ENCODE measurements at places on chromosomes 7 and 10. TPM values are rescaled to one million over a fixed set of nuclear protein-coding genes. Genes with fewer than 3 reads are reported as not detected.

Gene HSPA12A
- 11.6 TPM for polyA plus RNA-seq

Gene DOCK1
- polyA plus RNA-seq = 10.6 TPM

Gene PRLHR
- not detected for polyA plus RNA-seq

Gene PNLIPRP1
- polyA plus RNA-seq = not detected

Gene TAS2R41
- polyA plus RNA-seq = not detected

Gene CDCA7L
- 34.9 TPM for polyA plus RNA-seq

Gene CALCR
- polyA plus RNA-seq = not detected

Gene TMEM270
- polyA plus RNA-seq = 4.4 TPM

Gene AS3MT
- 16.8 TPM for polyA plus RNA-seq

Gene FAM221A
- 21.0 TPM for polyA plus RNA-seq

Gene SCART1
- not detected for polyA plus RNA-seq

Gene LRRC18
- not detected for polyA plus RNA-seq

Gene HHEX
- polyA plus RNA-seq = 5.1 TPM

GRCh38 chr10:70378122-70378521 is 4.3 kb downstream of the LRRC20 start:
- DNase-seq = no peak

- DNase-seq = no peak
These were observed 35.8 kb downstream of the CRCP start for GRCh38 chr7:66150471-66150870.

DNA sequence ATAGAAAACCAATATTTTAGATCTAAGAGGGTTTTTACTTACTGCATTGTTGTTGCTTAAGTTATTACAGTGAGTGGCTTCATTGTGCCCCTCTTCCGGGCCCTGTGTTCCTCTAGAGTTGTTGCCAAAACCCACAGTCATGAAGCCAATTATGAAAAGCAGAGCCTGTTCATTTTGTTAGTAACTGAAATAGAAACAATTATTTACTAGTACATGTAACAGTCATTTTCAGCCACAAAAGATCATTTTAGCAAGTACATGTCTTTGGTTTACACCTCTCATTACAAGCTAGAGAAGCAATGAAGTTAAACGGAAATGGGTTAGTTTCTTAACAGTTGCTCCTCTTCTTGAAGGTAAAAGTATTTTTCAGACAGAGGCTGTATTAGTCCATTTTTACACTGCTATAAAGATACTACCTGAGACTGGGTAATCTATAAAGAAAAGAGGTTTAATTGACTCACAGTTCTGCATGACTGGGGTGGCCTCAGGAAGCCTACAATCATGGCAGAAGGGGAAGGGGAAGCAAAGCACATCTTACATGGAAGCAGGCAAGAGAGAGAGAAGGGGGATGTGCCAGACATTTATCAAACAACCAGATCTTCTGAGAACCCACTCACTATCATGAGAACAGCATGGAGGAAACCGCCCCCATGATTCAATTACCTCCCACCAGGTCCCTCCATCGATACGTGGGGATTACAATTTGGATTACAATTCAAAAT is 380.5 kb downstream of the SFMBT2 start:
- DNase-seq = no peak

DNA sequence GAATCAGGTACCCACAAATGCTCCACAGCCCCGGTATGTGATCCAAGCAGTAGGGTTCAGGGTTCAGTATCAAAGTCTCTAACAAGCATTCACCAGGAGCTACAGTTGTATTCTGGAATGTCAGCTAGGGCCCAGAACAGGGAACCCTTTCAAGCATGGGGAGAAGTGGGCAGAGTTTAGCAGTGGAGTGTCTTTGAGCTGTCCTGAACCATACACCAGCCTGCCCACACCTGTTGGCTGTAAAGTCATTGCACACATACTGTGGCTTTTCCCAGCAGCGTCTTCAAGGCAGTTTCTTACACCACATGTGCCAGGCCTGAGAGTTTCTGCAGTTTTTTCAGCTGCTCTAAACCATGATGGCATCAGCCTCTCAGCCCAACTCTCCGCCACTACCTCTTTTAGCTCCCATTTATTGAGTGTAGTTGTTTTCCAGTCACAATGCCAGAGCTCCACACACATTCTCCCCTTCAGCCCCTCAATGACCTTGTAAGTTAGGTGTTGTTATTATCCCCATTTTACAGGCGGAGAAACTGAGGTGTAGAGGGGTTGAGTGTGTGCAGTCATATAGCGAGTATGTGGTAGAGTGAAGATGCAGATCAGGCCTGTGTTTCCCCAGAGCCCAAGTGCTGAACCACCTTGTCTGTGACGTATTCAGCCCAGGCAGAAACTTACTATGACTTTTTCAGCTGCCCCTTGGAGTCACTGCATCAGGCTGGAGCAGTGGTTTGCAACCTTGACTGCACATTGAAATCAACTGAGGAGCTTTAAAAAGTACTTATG is 83.1 kb downstream of the CHN2 start:
- DNase-seq = no peak

- DNase-seq = no peak
These were observed 211.5 kb downstream of the POM121L12 start for GRCh38 chr7:53246957-53247356.

GRCh38 chr10:29026065-29026797 is 262.6 kb upstream of the LYZL1 start:
- DNase-seq = no peak

GRCh38 chr7:43511029-43511428 is 71.9 kb upstream of the STK17A start:
- DNase-seq = no peak

- DNase-seq = no peak
These were observed 42.2 kb upstream of the OTUD1 start for GRCh38 chr10:23396695-23397094.

- no peak for DNase-seq
These were observed 3.7 kb downstream of the IRF5 start for GRCh38 chr7:128941323-128941890.

DNA sequence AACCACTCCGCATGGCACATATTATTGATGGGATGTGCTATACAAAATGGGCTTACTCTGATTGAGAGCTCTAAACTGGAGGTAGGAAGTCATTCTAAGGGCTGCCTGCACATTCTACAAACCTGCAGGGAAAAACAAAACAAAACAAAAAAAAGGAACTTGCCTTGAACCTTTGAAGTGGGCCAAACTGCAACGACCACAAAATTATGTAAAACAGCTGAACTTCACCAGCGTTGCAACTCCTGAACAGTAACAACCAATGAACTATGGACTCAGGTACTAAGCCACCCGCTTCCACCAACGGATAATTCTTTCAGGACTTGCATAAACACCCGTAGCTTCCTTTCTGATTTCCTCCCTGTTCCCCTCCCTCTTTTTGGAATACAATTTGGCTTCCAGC is 80.4 kb downstream of the ZNF248 start:
- no peak for DNase-seq

GRCh38 chr7:100679129-100679926 is 5.8 kb downstream of the GNB2 start:
- DNase-seq = no peak

DNA sequence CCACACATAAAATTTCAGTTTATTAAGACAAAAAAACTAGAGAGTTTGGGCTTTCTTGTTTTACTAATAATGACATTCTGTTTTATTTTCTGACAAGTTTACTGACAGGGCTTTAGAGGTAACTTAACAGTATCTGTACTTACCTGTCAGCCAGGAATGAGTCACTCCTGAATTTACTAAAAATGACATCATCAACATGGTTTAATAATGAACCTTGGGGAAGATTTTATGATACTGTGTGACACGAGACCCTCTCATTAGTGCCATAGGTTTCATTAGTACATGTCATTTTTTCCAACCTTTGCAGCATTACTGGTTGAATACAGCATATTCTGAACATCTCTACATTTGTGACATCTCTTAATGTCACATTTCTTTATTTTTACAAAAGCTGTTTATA is 131.1 kb downstream of the KCND2 start:
- no peak for DNase-seq

GRCh38 chr7:22332461-22332870 is 24.5 kb downstream of the RAPGEF5 start:
- DNase-seq = no peak

GRCh38 chr7:131956864-131957263 is 400.4 kb upstream of the PODXL start:
- DNase-seq = no peak

DNA sequence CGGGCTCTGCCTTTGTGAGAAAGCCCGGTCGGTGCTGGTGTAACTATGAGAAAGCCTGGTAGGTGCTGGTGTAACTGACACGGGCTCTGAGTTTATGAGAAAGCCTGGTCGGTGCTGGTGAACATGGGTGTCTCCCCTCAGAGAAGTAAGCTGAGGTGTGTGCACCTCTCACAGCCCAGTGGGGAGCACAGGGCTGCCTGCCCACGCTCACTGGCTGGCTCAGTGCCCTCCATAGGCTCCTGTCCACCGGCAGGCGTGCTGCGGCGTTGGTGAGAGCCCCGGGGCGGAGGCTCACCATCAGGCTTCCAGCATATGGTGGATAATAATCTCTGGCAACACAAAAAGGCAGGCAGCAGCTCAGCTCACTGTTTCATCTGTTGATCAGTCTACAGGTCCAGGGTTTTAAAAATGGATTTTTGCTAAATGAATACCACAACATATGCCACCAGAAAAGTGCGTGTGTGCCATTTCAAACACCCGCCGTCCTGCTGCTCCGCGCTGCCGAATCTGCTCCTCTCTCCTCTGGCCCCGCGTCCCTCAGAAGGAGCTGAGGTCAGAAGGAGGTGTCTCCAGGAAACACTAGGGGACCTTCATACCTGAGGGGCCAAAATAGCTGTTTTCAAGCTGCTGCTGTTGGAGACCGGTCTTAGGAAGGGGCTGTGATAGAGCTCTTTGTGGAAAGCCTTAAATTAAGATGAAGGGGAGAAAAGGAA is 365.7 kb downstream of the DNAJB6 start:
- no peak for DNase-seq

DNA sequence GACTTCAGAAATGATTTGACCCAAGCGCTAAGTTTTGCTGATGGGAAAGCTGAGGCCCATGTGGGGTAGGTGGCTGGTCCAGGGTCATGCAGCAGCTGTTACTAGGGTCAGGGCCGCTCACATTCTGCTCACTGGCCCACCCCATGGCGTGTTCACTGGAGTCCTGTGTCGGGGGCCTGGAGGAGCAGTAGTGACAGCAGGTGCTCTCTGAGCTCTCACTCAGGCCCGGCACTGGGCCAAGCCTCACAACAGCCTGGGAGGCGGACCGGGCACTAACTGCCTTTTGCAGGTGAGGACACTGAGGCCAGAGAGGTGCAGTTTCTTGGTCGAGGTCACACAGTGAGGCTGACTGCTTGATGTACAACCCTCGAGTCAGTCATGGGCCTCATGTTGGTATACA is 82.7 kb downstream of the GLRX3 start:
- DNase-seq = no peak

DNA sequence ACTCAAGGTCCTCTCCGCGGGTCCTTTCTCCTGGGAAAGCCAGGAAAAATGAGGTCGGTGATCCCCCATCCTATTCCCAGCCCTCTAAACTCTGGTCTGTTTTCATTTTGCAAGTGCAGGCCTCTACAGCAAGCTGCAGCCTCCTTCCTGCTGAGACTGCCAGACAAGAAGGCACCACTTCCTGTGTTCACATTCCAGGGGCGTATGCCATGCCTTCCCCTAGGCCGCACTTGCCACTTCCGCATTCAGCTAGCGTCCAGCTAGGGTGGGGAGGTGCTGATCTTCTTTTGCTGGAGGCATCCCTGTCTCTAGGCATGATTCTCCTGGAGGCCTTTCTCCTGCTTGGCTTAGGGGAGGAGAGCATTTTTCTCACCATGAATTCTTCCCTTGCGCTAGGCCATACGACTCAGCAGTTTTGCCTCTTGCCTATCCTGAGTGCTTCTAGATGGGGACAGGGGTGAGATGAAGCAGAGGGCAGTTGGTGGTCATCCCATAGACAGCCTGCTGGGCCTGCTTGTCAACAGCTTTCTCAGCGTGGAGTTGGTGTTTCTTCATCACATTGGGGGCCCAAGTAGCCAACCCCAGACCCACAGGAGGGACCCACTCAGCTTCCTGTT is 328.9 kb downstream of the RPS24 start:
- no peak for DNase-seq

DNA sequence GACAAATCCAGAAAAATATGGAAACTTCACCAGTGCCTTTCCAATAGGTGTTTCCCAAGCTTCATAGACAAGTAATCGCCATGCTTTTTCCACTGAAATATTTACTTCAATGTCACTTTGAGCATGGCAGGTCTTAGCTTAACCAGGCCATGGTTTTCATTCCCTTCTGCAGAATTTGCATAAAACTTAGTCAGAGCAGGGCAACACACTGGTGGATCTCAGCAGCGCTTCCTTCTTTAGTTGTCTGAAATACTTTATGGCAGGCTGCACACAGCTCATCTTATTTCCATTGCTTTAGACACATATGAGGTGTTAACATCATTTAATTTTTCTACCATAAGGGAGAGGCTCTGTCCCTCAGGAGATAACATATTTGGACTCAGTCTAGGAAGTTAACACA is 102.9 kb upstream of the AHR start:
- DNase-seq = no peak

DNA sequence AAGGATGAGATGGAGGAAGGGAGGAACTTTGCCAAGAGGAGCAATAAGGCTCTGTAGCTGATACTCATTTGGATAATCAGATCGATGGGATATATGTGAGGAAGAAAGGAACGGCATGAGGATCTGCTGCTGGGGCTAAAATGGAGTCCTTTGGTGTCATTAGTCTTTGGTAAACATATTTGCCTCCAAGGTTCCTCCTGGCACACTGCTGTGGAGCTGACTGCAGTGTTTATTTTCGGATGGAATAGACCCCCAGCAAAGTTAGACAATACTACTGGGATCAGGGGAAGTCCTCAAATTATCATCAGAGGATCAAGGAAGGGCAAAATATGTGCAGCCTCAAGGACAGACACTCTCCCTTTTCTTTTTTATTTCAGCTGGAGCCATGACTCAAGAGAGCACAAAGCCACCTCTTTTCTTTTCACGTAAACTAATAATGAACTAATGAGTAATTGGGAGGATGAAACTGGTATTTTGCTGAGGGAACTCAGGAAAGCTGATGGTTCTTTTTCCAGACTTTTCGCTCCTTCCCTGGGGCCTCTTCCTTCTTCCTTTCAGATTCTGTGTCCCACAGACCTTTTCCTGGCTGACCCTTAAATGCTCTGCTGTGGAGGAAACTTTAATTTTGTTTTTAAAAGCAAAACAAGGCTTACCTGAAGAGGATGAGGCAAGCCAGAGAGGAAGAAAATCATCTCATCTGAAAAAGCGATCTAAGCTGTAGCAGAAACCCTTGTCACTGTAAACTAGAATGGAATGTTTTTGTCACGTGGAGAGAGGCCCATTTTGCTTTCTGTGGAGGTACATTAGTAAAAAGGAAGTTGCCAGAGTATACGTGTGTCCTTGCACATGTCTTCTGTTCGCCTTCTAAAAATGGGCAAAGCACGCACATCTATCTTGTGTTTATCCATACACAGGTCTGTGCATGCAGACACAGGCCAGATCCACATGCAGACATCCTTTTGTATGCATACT is 33.3 kb downstream of the LRMDA start:
- DNase-seq = no peak

DNA sequence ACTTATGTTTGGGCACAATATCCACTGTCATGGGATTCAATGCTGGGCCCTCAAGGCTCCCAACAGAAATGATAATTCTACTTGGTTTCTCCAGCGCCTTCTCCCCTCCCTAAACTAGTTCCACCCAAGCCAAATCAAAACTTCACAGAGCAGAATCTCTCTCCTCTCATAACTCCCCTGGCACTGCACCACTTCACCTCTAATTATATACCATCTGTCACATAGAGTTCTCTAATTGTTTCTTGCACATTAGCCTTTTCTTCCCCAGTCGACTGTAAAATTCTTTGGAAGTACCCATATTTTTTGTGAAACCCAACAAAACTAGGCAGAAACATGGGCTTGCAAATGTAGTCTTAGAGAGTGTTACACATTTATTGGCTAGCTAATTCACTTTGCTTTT is 8.1 kb downstream of the SGMS1 start:
- DNase-seq = no peak

All from brain (organoid and tissue), 16 donors.